Bone marrow (tissue), 2 donors: ENCODE measurements at places on chromosomes 6 and 20.

GRCh38 chr20:62611819-62612218 is 30.5 kb upstream of the SLCO4A1 start:
- no peak for DNase-seq

DNA sequence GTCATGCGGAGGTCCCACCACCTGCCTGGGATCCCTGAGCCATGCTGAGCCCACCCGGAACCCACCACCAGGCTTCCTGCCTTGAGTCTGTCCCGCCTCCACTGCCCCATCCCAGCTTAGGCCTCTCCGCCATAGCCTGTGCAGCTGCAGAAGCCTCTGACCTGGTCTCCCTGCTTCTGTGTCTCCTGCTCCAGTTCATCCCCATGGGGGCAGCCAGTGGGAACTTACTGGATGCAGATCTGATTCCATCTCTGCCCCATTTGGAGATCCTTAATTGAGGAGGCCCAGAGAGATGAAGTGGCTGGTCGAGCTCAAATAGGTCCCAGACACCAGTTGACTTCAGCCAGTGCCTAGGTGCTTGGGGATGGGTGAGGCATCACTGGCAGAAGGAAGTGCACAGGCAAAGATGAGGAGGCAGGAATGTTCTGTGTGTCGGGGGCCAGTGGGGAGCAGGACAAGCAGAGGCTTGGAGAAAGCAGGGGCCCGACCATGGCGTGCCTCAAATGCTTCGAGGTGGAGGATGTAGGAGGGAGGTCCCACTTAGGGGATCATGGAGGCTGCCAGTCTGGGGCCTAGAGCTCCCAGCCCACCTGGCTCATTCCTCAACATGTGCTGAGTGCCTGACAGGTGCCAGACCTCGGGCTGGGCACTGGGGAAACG is 112.8 kb downstream of the TOX2 start:
- DNase-seq, result no peak

GRCh38 chr6:33610067-33610466 is 11.1 kb upstream of the ITPR3 start:
- DNase-seq, result no peak

DNA sequence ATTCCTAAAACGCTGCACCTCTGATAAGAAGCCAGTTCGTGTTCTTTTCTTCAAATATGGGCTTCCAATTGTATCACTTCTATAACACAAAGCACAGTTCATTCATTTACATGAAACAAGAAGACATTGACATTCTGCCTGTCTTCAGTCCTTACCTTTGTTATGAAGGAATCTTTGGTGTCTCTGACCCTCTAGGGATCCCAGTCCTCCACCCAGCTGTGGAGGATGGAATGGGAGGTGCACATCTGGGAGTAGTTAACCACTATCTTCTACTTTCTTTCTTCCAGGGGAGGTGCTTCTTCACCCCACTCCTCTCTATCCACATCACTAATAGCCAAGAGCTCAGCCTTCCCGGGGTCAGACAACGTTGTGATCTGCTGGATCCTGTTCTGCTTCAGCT is 233.4 kb downstream of the CDC5L start:
- no peak for DNase-seq

DNA sequence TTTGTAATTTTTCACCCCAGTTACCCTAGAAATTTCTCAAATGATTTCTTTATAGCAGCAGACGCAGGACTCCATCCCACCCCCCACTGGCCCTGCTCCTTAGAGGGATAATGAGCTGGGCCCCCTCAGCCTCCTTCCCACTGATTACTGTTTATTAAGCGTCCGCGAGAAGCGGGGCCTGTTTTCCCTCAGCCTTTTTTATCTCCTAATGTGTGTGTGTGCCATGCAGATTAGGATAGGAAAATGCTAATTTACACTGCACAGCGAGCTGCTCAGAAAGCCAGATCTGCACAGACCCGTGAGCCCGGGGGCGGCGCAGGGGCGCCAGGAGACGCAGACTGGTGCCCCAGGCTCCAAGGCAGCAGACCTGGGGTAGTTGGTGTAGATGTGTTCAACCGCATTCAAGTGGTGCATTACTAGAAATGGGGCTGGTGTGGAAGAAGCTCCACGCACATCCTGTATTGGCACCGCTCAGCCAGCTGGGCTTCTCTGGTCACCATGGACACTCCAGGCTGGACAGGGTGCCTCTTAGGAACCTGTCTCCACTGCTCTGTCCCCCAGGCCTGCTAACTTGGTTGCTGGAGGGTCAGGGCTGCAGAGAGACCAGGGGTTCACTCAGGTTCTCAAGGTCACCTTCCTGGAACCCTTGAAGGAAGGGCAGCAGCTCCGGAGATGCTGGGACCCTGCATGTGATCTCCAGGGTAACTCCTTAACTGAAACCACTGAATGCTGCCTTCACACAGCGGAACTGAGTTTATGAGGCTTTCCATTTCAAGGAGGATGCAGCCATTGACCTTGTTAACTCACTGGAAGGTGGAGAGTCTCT is 256.3 kb downstream of the ERMARD start:
- no peak for DNase-seq

- DNase-seq, result no peak
Observed at GRCh38 chr20:58665606-58666005, 14.5 kb downstream of the STX16 start.

- DNase-seq, result no peak
Observed at GRCh38 chr6:129750360-129750759, 40.4 kb upstream of the ARHGAP18 start.
